Renal pelvis (tissue), 12 donors: ENCODE measurements at places on chromosomes 2 and 18. TPM values are rescaled to one million over a fixed set of nuclear protein-coding genes. Genes with fewer than 3 reads are reported as not detected.

- no peak for DNase-seq
Observed at GRCh38 chr2:33230195-33230594, 246.3 kb upstream of the RASGRP3 start.

DNA sequence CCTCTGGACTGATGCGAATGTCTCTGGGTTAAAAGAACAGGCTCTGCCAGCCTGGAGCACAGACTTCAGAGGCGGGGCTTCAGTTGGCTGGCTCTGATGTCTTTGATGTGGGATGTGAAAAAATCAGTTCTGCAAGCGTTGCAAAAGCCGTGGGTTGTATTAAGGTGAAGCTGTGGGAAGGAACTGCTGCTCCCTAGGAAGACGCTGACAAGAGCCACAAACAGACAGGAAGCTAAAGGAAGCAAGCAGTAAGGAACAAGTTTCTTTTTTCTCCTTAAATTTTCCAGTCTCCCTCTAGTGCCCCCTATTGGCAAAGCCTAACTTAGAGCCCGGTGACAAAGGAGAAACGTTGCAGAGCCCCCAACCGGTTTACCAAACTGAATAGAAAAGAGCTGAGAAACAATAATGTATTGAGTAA lies 239.0 kb downstream of the CCDC178 start:
- peak; percentile 73 for DNase-seq

DNA sequence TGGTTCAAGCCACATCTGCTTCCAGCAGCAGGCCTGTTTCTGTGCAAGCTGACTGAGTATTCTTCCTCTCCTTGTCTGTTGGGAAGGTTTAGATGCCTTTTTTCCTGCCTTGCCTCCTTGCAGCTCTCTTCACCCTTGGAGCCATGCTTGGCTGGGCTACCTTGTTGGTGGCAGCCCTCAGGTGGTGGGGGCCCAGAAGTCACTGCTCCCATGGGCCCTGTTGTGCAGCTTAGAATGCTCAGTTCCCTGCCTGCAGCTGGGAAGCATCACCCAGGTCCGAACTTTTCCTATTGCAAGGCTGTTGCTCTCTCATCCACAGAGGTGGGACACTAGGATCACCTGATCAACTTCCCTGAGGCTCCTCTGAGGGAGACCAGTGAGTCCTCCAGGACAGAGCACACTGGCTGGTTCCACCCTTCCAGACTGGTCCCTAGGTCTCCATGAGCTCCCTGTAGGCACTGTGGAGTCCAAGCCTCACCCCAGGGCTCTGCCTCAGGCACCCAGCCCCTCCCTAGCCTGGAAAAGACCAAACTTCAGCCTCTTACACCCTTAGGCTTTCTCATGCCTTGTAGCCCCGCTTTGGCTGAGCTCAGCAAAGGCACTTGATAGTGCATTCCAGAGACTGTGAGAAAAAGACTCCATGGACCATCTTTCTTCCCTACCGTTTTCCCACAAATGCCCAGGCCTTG lies 219.3 kb upstream of the SH3BP4 start:
- DNase-seq: no peak

The CD28 gene
- polyA plus RNA-seq: 1.6 TPM

The HAAO gene
- 42.6 TPM for polyA plus RNA-seq

The CLASP1 gene
- polyA plus RNA-seq: 48.3 TPM

DNA sequence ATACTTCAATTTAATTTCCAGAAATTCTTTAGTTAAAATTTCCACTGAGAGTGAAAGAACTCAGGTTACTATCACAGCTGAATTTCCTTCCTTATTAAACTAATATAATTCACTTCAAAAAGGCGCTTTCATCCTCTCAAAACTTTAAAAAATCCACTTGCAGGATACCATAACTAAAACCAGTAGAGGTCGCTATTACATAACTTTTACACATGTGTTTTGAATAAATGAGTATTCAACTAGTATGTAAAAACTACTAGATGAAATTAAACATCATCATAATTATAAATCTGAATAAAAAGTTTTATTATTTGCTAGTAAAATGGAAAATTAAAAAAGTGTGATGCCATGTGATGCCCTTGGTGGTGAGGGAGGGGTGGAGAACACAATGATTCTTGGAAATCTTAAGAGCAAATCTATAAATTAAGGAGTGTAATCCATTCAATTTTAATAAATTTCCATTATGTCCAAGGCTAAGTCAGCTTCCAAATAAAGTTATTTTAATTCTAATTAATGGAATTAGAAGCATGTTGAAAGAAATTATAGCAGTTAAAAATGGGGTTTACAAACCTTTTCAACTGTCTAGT lies 61.4 kb downstream of the SOS1 start:
- DNase-seq: peak; percentile 44

GRCh38 chr2:100666996-100667395 lies 104.2 kb downstream of the PDCL3 start:
- DNase-seq: no peak

DNA sequence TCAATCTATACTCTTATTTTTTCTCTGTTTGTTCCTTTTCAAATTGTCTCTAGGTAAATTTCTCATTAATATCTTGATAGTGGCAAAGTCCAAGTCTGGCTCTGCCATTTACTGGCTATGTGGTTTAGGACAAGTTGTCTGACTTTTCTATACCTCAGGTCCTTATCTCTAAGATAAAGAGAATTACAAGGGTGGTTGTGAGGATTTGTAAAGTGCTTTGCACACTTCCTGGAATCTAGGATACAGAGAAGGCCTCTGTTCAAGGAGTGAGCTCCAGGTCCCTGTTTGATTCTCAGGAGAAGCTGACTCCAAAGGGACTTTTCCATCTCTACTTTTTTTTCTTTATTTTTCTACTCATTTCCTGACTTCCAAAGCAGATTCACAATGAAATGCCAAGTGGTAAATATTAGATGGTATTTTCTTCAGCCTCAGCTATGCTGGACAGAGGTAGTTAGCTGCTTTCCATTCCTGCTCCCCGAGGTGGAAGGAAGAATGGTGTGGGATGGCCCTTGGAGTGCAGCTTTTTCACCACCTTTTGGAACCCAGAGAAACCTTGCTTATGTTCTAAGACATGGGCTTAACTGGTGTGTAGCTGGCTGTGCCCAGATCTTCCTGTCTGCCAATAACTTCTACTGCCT lies 90.5 kb downstream of the GALNT1 start:
- DNase-seq: no peak

DNA sequence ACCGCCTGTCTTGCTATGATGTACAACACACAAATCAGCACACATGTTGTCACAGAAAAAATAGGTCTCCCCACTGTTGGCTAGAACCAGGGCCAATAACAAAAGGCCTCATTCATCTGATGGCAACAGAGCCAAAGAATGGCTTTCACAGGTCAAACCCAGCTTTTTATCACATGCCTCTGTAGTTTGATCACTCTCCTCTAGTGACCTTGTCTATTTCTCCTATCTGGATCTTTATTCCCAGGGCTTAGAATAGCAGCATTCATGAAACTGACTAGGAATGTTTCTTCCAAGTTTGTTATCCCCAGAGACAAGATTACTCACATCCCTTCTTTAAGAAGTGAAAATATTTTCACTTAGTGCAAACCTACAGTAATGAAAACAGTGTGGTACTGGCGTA lies 285.8 kb upstream of the GYPC start:
- DNase-seq: no peak

- no peak for DNase-seq
Observed at GRCh38 chr2:230774348-230774951, 61.8 kb downstream of the CAB39 start.
